ENCODE measurements at places on chromosomes 3 and 15.

DNA sequence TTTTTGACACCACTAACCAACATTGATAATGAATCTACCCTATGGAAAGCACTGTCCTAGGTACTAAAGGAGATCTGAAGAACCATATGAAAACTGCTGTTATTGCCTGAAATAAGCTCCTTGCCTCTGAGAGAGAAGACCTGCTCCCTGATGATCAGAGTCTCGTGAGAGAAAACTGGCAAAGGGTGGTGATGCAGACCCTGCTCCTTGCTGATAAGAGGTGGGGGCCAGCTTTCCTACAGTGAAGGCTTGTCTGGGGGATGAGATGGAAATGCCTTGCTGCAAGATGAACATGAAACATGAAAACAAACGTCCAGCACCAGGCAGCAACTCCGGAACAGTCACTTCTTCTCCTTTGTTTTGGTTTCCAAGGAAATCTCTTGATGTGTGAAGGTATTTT, 31.9 kb downstream of the RASGRP1 start:
- no peak for DNase-seq

- DNase-seq, result no peak
These were observed 775.0 kb downstream of the SQOR start for GRCh38 chr15:46409841-46410301.

DNA sequence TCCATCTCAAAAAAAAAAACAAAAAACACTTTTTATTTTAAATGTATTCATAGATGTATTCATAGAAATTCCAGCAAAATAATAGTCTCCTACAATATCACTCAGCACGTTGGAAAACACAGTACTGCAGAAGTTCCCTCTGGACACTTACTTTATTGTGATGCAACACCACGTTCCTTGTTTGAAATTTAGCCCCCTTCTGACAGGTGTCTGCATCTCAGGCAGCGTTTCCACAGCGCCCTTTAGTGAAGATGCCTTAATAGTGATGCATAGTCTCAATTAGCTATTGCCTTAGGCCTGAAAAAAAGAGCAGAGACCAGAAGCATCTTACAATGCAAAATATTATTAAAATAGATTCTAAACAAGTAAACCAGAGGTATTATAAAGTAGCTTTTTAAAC, 20.3 kb downstream of the IL12A start:
- no peak for DNase-seq

DNA sequence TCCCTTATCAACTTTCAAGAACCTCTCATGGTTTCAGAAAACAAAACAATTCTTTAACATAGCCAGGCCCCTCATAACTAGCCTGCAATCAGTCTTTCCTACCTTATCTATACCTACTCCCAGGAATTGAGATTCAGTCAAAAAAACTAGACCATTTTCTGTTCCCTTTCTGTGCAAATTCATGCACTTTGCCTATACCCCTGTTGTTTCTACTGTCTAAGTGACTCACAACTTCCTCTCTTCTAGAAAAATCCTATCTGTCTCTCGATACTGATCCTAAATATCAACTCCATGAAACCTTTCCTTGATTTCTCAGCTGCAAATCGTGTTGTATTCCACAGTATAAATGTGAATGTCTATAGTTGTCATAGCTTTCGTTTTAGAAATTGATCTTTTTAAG, 10.9 kb upstream of the IL1RAP start:
- DNase-seq, result no peak

- DNase-seq, result no peak
These were observed 32.1 kb downstream of the FOXP1 start for GRCh38 chr3:71551311-71551919.

DNA sequence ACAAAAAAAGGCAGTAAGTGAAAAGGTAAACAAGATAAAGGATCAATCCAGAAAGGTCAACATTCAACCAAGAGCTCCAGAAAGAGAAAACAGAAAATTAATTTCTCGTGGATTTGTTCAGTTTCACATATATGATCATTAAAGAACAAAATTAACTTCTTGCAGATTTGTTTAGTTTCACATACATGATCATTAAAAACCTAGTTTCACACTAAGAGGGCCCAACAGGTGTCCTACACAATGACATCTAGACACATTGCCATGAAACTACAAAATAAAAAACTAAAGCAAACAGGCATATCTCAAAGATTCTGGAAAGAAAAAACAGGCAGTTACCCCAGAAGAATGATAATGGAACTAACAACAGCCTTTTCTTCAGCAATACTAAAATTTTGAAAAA, 22.1 kb downstream of the PHC3 start:
- no peak for DNase-seq

DNA sequence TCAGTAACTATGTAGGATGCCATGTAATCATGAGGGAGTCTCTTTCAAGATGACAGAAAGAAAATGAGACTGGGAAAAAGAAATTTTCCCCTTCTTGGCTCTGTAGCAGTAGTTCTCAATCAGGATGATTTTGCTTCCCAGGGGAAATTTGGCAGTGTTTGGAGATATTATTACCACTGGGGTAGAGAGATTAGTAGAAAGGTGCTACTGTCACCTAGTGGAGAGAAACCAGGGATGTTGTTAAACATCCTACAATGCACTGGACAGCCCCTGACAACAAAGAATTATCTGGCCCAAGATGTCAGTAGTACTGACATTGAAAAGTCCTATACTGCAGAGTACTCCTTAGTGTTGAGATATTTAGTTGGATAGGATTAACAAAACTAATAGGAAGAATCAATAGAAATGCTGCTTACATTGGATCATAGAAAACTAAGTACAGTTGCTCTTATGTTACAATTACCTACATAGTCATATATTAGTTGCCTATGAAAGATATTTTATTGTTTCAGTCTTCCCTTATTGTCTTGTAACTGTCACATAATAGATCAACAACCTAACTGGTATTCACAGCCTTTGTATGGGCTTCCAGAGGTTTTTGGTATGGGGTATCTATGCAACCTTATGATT, 433.3 kb downstream of the RAP2B start:
- peak; percentile 1 for DNase-seq

DNA sequence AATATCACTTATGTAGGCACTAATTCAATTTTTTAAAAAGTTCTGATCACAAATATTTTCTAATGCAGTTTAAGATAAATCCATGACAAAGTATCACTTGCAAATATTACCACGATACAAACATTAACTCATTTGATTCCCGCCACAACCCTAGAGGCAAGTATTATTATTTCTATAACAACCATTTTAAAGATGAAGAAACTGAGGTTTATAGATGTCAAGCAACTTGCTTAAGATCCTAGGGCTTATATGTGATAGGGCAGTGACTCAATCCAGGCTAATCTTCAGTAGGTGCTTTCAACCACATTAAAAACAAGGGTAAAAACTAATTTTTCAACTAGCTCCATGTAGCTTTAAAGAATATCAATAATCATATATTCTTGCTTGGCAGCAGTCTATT, 1.7 kb downstream of the DYNC1LI1 start:
- DNase-seq, result no peak

- DNase-seq, result no peak
These were observed 259.2 kb downstream of the SLCO3A1 start for GRCh38 chr15:92112711-92113110.

GRCh38 chr15:67822537-67823313, 2.6 kb upstream of the SKOR1 start:
- peak; percentile 63 for DNase-seq

- DNase-seq, result no peak
These were observed 120.9 kb downstream of the ZMAT3 start for GRCh38 chr3:178950676-178951075.

DNA sequence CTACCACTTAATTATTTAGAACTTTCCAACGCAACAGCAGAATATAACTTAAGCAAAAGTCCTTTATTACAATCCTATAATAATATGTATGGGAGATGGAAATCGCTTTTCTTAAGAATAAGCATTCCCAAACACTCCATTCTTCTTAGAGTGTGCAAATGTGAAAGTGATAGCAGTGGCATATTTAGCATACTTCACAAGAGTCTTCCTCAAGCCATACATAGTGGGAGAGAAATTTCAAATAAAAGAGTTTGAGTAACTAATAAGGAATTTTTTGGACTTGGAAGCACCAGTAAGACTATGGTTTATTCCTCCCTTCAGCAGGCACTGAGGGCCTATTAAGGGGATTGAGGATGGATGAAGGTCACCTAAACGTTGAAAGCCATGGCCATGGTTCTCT, 22.1 kb upstream of the BNC1 start:
- no peak for DNase-seq

- DNase-seq, result no peak
These were observed 81.4 kb upstream of the CHD2 start for GRCh38 chr15:92818651-92819277.

DNA sequence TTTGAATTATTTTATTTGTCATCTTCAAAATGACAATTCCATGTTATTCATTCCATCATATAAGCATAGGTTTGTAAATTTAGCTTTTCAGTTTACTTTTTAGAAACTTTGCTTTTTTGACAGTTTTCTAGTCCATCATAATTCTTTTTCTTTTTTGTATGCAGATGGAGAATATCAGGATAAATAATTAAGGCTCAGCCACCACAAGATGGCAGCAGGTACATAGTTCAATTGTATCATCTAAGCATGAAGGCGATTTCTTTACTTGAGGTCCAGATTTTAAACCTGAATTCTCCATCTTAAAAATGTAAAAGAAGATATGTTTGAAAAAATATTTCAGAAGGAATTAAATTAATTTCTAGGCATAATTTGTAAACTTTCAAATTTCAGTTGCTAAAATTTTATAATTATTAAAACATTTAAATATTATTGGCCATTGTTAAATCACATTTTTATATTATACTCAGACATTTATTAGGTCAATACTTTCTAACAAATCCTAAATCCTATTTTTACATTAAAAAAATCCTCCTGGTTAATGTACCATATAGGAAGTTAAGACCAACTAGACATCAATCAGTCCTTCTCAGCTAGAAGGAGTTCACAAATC, 15.1 kb downstream of the PLSCR5 start:
- peak; percentile 12 for DNase-seq

GRCh38 chr3:67580430-67581000, 73.9 kb downstream of the SUCLG2 start:
- peak; percentile 22 for DNase-seq

- DNase-seq, result no peak
These were observed 9.1 kb downstream of the BFSP2 start for GRCh38 chr3:133408961-133409360.

GRCh38 chr3:25463836-25464418, 35.9 kb downstream of the RARB start:
- no peak for DNase-seq

DNA sequence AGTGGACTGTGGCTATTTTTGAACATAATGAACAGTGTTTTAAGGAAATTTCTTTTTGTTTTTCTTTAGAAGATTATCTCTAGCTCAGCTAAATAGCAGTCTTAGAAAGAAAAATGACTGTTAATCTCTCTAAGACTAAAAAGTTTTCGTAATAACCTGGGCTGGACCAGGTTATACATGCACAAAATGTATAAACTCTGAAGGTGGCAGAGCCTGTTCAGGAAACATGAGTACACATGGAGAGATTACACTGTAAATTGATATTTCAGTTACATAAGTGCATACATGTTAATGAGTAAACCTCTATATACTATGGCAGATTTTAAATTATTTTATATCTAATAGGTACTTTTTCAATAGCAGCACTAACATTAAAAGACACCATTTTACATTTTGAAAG, 258.2 kb upstream of the CFAP20DC start:
- no peak for DNase-seq

DNA sequence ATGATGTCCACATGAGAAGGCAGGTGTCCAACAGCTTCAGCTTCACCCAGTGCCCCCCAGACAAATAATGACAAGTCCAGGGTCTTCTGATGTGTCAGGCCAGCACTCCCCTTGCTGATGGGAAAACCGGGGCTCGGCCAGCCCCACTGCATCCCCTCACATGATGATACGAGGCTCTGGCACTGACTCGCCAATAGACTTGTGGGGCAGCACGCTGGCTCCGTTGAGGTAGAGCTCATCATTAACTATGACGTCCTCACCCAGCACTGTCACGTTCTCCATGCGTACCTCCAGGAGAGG, 2.1 kb upstream of the AMIGO3 start:
- no peak for DNase-seq

DNA sequence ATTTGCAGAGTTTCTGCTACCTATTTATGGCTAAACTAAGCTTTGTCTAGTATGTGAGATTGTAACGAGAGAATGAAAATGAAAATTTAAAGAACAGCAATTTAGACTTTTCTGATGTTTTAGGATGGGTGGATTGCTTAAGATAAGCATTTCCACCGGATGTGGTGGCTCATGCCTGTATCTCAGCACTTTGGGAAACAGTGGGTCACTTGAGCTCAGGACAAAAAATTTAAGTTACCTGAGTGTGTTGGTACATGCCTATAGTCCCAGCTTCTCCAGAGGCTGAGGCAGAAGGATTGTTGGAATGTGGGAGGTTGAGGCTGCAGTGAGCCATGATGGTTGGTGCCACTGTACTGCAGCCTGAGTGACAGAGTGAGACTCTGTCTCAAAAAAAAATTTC, 3.3 kb downstream of the PPP4R2 start:
- DNase-seq, result no peak

DNA sequence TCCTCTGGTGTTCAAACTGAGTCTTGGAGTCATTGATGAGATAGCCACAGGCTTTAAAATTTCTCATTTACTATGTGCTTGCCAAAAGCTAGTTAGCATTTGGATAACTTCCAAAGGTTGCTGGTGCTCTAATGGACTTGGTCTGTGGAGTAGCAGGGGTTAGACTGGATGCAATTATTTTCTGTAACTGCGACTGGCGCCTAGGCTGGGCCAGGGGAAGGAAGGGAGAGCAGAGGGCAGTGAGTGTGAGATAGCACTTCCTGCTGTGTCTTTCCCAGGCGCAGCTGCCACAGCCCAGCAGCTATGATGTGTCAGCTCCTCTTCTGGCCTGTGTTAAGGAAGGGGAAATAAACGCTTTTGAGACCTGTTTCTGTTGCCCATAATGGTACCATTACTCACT, 98.6 kb downstream of the MYRIP start:
- DNase-seq, result peak; percentile 55

- DNase-seq, result no peak
These were observed 25.5 kb upstream of the POLR2M start for GRCh38 chr15:57681011-57681410.

DNA sequence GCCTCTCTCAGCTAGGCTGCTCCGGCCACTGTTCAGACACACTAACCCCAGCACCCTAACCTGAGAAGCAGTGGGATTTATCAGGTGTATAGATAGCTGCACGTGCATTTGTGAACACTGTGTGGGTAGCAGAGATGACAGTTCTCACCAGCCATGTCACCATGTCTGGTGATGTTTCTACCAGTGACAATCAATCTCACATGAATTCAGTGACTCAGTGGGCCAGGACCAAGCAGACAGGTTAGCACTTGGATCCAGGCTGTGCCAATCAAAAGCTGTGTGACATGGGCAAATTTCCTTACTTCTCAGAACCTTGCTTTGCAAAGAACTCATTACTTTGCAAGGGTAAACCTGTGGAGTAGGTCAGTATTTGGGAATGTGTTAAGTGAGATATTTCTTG, 65.3 kb upstream of the GATM start:
- no peak for DNase-seq

Measured in SK-N-SH (cell line).